Germinal center (tissue), 1 donor: ENCODE measurements at places on chromosomes 12 and 14.

DNA sequence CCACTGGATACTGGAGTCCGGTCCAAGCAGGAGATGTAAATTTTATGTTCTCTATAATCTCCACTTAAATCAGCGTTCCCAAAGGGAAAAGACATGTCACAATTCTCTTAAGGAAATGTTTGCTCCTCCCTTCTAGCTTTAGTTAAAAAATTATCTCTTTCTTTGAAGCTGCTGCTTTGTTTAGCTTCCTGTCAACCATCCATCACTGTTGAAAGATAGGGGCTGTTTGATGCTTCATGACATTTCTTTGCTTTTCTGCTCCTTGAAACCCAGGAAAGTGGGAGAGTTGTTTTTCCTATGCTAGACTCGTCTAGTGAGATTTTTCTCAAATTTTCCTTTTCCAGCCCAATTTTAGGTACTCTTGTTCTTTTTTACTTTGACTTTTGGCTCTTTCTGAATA lies 31.9 kb downstream of the MBIP start:
- DNase-seq = no peak

DNA sequence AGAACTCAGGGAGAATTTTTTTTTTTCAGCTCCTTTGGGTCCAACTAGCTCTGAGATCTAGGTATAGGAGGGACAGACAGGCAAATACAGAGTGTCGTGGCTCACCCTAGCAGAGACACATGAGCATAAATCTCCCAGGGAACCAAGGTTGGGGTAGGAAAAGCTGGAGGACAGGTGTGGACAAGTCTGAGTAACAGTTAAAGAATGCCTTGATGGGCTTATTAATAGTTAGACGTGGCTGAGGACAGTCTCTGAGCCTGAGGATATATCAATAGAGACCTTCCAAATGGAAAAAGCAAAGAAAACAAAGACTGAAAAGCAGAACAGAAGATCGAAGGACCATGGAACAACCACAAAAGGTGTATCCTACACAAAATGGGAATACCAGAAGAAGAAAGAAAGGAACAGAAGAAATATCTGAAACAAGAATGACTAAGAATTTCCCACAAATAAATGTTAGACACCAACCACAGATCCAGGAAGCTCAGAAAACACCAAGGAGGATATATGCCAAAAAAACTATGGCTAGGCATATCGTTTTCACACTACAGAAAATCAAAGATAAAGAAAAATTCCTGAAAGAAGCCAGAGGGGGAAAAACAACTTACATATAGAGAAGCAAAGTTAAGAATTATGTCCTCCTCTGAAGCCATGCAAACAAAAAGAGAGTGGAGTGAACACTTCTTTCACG lies 80.9 kb downstream of the PTPRB start:
- DNase-seq = no peak

DNA sequence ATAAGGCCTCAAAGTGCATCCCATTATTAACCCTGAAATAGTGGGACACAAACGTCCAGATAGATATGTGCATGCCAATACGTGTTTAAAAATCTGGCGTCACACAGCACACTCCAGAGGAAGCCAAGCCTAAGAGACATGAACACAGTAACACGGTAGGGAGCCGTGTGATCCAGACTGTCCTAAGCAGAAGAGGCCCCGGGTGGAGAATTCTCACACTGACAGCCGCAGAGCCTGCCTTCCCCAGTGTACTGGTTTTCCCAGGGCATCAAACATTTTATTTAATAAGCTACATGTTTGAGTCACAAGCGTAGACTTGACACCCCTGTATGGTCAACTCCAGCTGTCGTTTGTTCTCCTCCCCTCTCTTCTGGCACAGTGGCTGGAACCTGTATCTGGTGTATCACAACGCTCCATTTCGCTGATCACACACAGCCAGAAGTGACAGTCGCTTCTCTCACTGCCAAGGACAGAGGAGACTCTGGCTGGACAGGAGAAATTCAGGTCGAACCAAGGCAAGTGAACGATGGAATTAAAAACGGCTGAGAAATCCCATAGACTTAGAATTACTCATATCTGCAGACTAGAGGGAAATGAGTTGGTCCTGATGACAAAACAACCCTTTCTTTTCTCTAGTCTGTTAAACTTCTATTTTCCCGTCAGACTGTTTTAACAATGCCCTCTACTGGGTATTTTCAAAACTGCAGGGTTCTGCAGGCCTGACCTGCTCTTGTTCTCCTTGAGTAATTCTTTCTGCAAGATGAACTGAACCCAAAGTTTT lies 359.9 kb downstream of the RGS6 start:
- DNase-seq = peak; percentile 14

GRCh38 chr12:85679296-85679695 lies 156.9 kb downstream of the RASSF9 start:
- DNase-seq = no peak

DNA sequence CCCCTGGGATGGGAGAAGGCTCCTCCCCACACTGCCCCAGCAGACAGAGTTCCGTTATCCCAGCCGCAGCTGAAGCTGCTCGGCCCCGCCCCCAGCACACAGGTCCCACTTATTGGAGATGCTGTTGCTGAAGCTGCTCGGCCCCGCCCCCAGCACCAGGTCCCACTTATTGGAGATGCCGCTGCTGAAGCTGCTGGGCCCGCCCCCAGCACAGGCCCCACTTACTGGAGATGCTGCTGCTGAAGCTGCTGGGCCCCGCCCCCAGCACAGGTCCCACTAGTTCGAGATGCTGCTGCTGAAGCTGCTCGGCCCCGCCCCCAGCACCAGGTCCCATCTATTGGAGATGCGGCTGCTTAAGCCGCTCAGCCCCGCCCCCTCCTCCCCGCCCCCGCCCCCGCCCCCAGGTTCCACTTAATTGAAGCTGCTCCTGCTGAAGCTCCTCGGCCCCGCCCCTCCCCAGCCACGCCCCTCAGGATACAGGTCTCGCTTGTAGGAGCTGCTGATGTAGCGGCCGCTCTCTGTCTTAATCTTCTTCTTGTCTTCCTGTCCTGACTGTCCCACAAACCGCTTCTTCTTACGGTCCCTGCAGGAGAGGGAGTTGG lies 12.0 kb downstream of the CFAP73 start:
- DNase-seq = peak; percentile 94

- no peak for DNase-seq
Measured at GRCh38 chr12:30599608-30600007, 96.1 kb downstream of the IPO8 start.

DNA sequence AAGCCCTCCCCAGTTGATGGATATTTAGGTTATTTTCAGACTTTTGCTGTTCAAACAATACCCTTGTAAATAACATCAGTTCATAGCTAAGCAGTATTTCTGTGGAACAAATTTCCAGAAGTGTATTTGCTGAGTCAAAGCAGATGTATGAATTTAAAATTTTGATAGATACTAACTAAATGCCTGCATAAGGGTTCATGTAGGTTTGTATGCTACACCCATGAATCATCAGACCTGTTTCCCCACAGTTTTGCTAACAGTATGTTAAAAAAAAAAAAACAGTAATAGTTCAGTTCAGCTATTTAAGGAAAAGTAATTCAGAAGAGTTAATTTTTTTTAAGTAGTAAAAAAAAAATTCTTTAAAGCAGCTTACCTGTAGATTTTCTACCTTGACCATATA lies 236.1 kb upstream of the DIO2 start:
- no peak for DNase-seq

- DNase-seq = no peak
Measured at GRCh38 chr14:26992403-26993115, 394.7 kb upstream of the NOVA1 start.

DNA sequence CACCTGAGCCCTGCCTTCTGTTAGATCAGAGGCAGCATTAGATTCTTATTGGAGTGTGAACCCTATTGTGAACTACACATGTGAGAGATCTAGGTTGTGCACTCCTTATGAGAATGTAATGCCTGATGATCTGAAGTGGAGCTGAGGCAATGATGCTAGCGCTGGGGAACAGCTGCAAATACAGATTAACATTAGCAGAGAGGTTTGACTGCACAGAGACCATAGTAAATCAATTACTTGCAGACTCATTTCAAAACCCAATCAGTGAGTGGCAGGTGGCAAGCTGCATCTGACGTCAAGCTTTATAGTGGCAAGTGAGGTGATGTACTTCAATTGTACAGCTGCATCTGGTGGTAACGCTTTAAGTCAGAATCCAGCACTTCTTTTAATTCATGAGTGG lies 141.6 kb downstream of the GPHN start:
- DNase-seq = no peak

DNA sequence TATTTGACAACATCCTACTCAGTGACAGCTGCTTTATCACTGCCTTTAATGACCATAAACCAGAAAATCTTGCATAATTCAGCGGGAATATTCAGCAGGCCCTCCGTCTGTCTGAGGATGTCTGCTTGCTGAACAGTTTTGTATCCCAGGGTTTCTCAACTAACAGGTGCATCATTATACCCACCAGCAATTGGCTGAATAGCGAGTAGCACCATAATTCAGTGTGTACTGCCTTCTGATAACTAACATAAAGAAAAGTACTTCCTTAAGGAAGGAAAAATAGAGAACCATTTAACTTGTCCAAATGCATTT lies 680.1 kb downstream of the GALC start:
- no peak for DNase-seq

DNA sequence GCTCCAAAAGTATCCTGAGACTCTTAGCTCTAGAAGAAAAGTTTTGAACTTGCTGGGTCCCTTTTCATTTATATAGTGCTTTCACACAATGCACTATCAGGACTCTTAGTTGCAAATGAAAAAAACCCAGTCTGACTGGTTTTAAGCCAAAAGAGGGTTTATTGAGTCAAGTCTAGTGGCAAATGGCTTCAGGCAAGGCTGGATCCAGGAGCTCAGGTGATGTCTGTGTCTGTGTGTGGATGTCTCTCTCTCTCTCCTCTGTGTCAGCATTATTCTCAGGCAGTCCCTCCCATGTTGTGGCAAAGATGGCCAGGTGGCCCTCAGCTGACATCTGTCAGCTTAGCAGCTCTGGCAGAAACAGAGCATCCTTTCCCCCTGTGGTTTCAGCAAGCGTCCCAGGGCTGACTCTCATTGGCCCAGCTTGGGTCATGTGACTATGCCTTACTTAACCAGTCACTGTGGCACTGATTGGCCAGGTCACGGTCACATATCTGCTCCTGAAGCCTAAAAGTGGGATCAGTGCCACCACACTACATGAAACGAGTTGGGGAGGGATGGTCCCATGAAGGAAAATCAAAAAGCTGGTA lies 6.2 kb downstream of the TMEM120B start:
- DNase-seq = no peak

GRCh38 chr12:77766224-77766623 lies 64.5 kb upstream of the NAV3 start:
- DNase-seq = no peak

GRCh38 chr12:22228022-22228875 lies 106.3 kb downstream of the ST8SIA1 start:
- DNase-seq = no peak

DNA sequence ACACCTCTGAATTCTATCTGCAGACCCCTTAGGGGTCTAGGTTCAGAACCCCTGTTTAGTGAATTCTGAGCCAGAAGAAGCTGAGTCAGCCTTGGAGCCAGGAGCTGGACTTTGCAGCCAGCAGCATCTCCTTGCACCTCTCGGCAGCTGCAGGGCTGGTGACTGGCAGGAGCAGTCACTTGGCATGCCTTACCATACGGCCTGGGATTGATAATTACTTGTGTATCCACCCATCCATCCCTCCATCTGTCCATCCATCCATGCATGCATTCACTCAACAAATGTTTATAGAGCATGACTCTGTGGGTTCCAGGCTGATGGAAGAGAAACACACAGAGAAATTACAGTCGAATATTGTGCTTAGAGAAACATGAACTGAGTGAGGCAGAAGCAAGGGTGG lies 67.5 kb upstream of the PRIMA1 start:
- DNase-seq = no peak

GRCh38 chr12:121849665-121850064 lies 9.0 kb downstream of the HPD start:
- no peak for DNase-seq

- no peak for DNase-seq
Measured at GRCh38 chr12:53052419-53053217, 2.8 kb downstream of the TNS2 start.

- no peak for DNase-seq
Measured at GRCh38 chr12:40762072-40762471, 69.8 kb downstream of the CNTN1 start.

- no peak for DNase-seq
Measured at GRCh38 chr12:50936821-50937530, 15.4 kb upstream of the HIGD1C start.

DNA sequence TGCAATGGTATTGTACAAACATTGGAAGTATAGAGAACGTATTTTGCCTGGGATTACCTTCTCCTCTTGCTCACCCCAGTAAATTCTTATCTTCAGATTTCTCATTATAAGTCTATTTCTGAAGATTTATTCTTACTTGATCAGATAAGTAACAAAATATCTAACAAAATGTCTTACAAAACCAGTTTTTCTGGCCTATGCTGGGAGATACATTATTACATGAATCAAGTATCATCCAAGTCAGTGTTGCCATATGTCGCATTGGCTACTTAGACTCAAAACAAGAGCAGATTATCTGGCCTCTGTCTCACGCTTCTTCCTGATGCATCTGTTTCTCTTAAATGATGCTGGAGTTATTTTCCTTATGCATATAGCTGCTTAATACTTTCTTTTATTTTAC lies 408.5 kb downstream of the CCER1 start:
- no peak for DNase-seq

GRCh38 chr12:77686760-77687159 lies 143.9 kb upstream of the NAV3 start:
- DNase-seq = no peak

DNA sequence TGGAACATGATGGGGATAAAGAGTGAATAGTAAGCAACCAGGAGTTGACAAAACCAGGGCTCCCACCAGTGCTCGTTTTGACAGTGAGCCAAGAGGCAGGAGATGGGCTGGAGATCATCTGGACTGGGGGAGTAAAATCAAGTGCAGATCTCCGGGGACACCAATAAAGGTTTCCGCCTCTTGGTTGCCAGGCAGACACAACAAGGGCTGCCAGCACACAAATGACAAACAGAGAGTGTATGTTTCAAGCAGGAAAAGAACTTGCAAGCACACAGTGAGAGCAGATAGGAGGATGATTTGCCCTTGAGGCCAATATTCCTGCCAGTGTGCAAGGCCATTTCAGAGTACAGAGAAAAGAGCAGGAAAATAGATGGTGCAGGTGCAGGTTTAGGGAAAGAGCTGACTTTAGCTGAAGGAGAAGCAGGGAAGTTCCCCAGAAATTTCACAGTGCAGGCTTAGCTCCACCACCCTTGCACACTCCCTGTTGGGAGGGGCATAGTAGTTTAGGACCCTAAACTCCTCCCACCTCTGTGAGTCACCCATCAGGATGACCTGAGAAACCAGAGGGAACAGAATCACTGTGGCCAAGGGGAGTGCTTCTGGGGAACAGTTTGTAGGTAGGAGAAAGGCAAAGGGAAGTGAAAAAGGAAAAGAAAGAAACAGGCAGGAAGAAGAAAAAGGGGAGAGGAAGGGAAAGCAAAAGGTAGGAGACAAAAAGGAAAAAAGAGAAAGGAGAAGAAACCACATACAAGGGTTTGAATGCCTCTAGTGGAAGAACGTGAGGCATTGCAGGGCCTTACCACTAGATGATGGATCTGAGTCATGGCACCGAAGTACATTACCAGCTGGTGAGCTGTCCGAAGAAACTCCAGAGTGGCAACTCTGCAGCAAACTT lies 404.4 kb downstream of the SLC6A15 start:
- no peak for DNase-seq
